ENCODE measurements at places on chromosomes 5 and 9. TPM values are rescaled to one million over a fixed set of nuclear protein-coding genes. Genes with fewer than 3 reads are reported as not detected.

DNA sequence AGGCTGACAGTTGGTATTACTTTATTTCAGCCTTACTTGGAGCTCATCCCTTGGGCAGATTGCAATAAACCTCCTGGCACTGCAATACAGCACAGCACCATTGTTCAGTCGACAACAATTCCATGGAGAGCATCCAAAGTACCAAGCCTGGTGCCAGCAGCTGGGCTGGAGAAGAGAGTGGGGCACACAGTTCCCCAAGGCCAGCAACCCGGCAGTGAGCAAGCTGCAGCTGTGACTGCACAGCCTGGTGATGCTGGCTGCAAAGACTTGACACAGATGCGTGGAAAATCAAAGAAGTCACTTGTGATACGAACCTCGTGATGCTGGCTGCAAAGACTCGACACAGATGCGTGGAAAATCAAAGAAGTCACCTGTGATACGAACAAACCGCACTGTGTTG lies 125.4 kb downstream of the ATPSCKMT start:
- ATAC-seq: no peak

- no peak for ATAC-seq
These were observed 84.2 kb downstream of the CAVIN4 start for GRCh38 chr9:100662122-100662521.

GRCh38 chr5:141872496-141873356 lies 5.5 kb downstream of the PCDH1 start:
- ATAC-seq: no peak

DNA sequence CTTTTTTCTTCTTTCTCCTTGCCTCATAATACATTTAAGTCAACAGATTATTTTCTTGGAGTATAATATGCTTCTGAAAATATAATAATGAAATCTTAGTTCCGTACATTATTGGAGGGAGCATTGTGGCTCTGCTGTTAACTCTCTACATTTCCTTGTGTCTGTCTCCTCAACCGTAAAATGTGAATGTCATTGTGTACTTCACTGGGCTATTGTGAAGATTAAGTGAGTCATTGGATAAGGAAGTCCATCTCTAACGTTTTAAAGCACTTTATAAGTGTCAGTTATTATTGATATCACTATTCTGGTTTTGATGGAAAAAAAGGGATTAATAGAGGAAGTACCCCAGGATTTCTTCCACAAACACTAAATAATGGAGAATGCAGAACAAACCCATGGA lies 304.5 kb upstream of the RFX3 start:
- no peak for ATAC-seq

- ATAC-seq: peak; percentile 82
These were observed 57.7 kb downstream of the MAPKAP1 start for GRCh38 chr9:125649315-125649714.

DNA sequence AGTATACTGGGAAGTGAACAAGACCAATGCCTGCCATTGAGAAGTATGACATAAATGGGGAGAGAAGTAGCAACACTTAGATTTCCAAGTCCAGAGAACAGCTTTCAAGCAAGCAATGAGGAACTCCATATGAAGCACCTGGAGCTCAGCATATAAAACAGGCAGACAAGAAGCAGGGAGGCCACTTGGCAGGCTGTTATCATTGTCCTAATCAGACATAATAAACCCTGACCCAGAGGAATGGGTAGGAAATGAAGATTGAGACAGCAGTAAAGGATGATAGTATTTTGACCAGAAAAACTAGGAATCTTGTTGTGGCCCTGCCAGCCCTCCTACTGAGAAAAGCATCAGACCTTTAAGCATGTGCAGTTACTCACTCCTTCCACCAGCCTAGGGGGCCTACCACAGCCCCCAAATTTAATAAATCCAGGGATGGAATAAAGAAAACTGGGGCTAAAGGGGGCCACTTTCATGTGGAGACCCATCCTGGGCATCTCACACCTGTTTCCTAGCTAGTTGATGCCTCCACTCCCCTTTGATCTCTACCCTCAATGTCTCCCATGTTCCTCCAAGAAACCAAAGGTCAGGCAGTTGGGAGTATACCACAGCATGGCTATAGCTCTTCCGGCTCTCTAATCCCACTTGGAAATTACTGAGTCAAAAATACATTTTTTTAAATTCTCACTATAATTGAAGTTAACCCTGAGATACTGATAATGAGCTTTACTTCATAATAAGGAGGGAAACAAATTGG lies 135.1 kb downstream of the SIL1 start:
- ATAC-seq: no peak

The ZCCHC9 gene
- 34.9 TPM for total RNA-seq

DNA sequence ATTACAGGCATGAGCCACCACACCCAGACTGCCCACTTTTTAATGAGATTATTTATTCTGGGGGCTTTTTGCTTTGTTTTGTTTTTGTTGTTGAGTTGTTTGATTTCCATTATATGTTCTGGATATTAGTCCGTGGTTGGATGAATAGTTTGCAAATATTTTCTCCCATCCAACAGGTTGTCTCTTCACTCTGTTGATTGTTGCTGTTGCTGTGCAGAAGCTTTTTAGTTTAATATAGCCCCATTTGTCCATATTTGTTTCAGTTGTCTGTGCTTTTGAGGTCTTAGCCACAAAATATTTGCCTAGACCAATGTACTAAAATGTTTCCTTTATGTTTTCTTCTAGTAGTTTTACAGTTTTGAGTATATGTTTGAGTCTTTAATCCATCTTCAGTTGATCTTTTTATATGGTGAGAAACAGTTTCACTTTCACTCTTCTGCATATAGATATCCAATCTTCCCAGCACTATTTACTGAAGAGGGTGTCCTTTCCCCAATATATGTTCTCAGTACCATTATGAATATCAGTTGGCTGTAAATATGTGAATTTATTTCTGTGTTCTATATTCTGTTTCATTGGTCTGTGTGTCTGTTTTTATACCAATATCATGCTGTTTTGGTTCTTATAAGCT lies 30.2 kb upstream of the TBCA start:
- ATAC-seq: no peak

DNA sequence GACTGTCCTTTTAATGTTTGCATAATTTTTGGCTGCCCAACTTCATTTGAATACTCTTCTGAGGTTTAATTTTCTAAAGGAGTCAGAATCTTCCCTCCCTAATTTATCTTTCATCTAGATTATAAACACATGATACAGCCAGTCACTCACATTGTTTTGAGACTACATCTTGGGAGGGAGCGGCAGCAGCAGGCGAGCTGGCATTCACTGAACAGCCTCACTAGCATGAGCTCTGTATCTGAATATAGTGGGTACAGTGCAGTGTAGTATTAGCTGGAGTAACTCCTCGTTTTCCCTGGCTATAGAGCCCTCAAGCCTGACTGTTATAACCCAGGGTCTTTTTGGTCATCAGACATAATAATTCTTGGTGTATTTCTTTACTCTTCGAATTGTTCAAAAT lies 969.2 kb upstream of the COX7C start:
- no peak for ATAC-seq

DNA sequence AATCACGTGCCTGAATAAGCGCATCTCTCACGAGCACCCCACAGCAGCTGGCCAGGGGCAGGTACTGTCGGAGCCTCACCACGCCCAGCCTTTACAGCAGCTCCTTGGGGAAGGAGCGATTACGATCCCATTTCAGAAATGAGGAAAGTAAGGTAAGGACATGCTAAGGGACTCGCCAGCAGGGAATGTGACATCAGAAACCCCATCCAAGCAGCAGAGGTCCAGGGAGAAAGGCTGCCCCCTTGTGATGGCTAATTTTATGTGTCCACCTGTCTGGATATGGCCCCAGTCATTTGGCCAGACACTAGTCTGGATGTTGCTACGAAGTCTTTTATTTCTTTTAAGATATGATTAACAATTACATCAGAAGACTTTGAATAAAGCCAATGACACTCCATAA lies 77.3 kb downstream of the UBE2QL1 start:
- ATAC-seq: no peak

DNA sequence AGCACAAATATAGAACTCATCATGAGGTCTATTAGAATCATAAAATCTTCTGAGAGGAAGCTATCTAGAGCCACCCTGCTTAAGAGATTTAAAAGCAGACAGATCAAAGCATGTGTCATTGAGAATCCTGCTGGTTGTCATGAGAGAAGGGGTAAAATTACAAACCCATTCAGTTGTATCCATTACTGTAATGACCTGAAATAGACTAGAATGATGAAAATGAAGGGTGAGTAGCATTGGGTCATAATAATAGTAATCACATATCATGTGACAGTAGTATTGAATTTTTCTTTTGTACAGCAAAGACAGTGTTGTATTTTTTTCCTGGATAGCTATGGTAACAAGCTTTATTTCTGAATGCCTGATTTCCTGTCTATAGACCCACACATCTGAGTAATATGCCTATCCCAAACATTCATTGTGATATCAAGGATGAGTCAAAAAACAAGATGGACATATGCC lies 149.0 kb downstream of the PDE4D start:
- no peak for ATAC-seq

DNA sequence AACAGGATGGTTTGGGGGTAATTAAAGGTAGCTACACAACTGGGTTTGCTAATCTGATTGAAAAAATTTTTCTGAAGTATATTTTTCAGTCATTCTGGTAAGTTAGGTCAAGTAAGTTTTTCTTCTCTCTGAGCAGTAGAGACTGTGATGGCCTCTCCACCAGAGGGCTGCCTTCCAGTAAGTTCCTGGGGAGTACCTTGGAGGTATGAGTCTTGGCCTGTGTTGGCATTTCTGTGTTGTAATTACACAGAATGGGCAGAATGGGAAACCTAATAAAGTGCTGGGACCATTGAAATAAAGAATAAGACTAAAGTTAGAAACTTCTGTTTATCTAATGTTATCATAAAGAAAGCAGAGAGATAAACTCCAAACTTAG lies 430.8 kb downstream of the ARHGEF28 start:
- no peak for ATAC-seq

DNA sequence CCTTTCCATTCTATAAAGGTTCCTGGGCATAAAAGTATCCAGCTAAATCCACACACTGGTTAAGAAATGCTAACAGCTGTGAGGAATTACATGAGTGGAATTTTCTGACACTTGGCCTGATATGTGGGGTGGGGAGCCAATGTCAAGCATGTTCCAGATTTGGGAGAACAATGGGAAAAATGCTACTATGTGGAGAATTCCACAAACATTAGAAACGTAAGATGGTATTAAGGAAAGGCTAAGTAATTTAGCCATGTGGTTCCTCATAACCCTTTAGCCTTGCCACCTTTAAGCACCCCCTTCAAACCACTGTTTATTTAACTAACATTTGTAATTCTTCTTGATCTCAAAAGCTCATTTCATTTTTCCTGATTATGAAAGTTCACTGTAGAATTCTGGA lies 149.2 kb downstream of the GNA14 start:
- no peak for ATAC-seq

GRCh38 chr5:160743027-160743426 lies 109.0 kb downstream of the ATP10B start:
- no peak for ATAC-seq

Data from activated T-helper 17 cell treated with anti-CD3 and anti-CD28 coated beads, Interleukin-2, amount 50 U/mL, for 72 hours (primary cell).